Stimulated activated CD8-positive, alpha-beta memory T cell treated with anti-CD3 and anti-CD28 coated beads, Interleukin-7, amount 100 ng/mL, for 48 hours (primary cell): ENCODE measurements at places on chromosomes 6 and 20.

DNA sequence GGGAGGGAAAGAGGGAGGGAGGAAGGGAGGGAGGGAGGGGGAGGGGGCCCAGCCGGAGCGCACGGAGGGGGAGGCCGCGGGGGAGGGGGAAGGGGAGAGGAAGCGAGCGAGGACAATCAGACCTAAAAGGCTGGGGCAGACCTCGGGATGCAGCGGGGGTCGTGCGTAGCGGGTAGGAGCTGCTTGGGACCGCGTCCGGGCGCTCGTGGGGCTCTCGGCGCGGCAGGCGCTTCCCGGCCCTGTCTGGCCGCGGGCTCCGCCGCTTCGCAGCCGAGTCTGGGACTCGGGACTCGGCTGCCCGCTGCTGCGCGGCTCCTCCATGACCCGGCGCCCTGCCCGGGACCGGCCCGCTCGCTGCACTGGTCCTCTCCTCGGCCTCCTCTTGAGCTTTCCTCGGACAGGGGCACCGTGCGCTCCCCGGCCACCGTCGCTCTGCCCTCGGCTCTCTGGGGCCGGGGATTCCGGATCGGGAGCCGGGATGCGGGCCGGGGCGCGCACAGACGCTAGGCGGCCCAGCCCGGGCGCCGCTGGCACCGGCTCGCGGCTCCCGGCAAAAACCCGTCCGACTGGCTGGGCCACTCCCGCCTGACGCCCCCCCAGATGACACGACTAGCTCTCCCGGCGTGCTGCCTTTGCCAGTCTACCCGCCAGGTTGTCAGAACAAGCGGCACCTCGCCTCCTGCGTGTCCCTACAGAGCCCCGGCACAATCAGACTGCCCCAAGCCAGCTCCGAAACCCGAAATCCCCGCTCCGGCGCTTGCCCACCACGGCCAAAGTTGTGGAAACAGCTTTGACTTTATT, 2.2 kb downstream of the TFAP2A start:
- no peak for DNase-seq

DNA sequence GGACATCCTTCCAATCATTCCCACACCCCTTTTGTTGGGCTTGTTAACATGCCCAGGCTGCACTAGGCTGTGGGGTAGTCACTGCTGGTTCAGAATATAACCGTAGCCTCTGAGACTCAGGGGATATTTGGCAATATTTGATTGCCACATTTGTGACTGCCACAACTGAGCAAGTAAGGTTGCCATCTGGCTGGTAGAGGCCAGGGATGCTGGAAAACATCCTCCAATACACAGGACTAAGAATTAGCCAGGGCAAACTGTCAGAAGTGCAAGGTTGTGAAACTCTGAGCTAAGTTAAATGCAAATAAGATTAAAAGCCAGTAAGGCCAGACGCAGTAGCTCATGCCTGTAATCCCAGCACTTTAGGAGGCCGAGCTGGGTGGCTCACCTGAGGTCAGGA, 112.0 kb downstream of the ZMYND8 start:
- no peak for DNase-seq

- DNase-seq, result no peak
Measured at GRCh38 chr6:134082191-134082590, 29.8 kb upstream of the SLC2A12 start.

- DNase-seq, result no peak
Measured at GRCh38 chr6:160882791-160883279, 108.7 kb upstream of the MAP3K4 start.

GRCh38 chr6:154071711-154072110, 32.7 kb downstream of the OPRM1 start:
- DNase-seq, result no peak

DNA sequence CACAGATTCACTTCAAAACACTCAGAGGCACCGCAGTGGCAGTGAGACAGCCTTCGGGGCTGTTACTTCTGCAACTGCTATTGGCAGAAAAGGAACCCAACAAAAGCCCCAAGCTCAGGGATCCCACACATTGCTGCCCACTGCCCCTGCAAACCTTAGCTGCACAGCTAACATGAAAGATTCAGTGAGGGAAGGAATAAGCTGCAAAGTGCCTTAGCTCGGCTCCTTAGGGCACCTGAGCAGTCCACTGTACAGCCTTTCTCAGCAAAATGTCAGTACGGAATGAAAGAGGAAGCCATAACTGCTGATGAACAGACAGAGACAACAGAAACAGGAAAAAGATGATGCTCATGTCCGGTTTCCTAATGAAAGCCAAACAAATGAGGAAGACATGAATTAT, 179.7 kb upstream of the SHLD1 start:
- DNase-seq, result no peak

GRCh38 chr20:48041078-48041780, 255.9 kb upstream of the SULF2 start:
- DNase-seq, result no peak

DNA sequence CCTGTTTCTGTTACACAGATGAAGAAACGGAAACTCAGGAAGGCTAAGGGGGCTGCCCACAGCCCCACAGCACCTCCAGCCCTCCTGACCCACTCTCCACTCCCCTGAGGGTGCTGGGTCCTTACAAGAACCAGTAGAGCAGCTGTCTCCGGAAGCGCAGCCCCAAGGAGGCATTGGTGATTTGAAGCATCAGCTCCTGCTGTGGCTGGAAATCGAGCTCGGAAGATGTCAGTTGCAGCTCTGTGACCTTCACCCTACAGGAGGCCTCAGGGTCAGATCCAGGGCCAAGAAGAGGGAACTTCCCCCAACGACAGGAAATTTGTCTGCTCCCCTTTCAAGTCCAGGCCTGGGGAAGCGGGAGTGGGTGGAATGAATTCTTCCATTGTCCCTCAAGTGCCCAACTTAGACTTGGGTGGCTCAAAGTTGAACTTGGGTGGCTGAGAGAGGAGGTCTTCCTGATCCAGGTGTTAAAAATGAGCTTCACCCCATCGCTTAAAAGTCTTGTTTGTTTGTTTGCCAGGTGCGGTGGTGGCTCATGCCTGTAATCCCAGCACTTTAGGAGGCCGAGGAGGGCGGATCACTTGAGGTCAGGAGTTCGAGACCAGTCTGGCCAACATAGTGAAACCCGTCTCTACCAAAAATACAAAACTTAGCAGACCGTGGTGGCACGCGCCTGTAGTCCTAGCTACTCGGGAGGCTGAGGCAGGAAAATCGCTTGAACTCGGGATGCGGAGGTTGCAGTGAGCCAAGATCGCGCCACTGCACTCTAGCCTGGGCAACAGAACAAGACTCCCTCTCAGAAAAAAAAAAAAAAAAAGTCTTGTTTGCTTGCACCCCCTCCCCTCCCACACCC, 1.9 kb downstream of the PLTP start:
- DNase-seq, result no peak

GRCh38 chr6:158970640-158971275, 29.2 kb downstream of the RSPH3 start:
- DNase-seq, result no peak

DNA sequence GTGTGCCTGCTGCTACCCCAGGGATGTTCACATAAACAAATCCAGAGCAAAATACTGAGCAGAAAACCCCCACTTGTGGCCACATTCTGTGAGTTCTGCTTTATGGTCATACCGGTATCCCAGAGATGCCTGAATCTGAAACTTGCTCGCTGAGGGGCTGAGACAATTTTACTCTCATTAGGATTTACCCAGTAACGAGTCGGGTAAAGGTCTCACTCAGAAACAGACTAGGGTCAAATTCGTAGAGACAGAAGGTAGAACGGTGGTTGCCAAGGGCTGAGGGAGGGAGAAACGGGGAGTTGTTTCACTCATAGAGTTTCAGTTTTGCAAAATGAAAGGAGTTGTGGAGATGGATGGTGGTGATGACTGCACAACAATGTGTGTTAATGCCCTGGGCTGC, 45.4 kb upstream of the NKX2-2 start:
- no peak for DNase-seq

- DNase-seq, result no peak
Measured at GRCh38 chr6:109060571-109060970, 34.1 kb downstream of the SESN1 start.

DNA sequence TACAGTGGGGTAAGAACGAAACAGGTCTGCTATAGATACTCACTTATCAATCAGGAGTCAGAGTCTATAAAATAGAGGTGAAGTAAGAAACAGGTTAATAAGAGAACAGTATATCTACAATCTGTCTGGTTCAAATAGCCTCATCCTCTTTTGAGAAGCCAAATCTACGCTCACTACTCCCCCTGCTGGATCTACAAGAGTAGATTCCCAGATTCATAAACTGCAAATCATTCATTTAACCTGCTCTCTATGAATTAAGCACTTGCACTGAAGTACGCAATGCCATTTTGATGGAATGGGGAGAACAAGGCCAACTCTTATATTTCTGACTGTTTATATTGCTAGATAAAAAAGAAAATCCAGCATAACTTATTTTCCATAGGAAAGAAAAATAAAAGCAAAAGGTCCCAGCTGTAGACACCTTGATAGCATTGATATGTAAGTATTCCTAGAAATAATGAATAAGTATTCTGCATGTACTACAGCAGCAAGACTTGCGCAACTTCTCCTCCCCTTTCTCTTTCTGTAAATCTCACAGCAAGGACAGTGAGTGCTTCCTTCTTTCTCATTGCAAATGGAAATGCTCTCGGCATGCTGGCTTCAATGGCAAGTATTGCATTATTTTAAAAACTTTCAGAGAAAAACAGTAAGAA, 92.3 kb downstream of the RFX6 start:
- no peak for DNase-seq

GRCh38 chr6:11042025-11042749, 1.9 kb downstream of the ELOVL2 start:
- DNase-seq, result no peak

DNA sequence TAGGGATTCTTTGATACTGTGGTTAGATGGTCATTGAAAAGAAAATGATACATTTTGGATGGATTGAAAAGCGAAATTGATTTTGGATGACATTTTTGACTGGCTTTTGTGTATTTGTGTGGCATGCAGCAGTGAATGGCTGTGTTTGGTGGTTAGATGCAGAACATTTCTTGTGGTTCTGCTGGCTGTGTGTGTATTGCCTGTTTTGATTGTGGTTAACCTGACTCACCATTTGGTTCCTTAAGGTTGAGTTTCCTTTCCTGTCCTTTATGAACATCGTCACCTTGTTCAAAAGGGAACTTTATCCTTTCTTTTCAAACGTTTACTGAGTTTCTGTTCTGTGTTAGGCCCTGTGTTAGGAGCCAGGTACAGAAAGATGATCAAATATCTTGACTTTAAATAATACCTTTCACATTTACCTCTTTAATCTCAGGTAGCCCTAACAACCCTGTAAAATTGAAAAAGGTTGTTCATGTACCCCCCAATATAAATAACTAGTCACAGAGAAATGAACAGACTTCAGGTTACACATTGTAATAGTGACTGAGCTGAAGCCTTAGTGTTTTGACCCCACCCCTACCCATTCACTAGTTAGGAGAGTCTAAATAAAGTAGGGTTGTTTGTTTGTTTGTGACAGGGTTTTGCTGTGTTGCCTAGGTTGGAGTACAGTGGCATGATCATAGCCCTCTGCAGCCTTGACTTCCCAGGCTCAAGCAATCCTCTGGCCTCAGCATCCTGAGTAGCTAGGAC, 23.8 kb downstream of the ANKS1A start:
- peak; percentile 1 for DNase-seq

DNA sequence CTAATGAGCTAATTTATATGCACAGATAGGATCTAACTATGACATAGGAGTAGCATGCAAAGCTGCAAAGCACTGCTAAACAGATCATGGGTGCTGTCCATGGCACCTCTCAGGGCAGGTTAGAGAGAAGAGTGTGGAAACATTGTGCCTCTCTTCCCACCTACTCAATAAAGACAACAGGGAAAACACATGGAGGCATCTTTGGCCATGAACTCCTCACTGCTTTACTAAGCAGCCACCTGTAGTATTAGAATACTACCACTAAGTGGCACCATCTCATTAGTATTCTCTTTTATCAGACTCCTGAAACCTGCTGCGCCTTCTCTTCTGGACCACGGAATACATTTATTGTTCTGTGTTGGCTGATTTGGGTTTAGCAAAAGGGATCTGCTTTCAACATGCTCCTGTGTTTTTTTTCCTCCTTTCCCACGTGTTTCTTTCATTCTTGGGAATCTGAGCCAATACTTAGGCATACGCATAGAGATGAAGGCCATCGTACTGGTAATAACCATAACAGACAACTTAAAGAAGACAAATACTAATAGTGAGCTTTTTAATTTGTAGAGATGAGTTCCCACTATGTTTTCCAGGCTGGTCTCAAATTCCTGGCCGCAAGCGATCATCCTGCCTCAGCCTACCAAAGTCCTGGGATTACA, 9.4 kb upstream of the HDDC2 start:
- no peak for DNase-seq

GRCh38 chr6:36373368-36374019, 14.0 kb downstream of the ETV7 start:
- no peak for DNase-seq

- no peak for DNase-seq
Measured at GRCh38 chr6:44428682-44429081, 41.2 kb downstream of the CDC5L start.

GRCh38 chr6:50819904-50820868, 1.5 kb downstream of the TFAP2B start:
- DNase-seq, result no peak

DNA sequence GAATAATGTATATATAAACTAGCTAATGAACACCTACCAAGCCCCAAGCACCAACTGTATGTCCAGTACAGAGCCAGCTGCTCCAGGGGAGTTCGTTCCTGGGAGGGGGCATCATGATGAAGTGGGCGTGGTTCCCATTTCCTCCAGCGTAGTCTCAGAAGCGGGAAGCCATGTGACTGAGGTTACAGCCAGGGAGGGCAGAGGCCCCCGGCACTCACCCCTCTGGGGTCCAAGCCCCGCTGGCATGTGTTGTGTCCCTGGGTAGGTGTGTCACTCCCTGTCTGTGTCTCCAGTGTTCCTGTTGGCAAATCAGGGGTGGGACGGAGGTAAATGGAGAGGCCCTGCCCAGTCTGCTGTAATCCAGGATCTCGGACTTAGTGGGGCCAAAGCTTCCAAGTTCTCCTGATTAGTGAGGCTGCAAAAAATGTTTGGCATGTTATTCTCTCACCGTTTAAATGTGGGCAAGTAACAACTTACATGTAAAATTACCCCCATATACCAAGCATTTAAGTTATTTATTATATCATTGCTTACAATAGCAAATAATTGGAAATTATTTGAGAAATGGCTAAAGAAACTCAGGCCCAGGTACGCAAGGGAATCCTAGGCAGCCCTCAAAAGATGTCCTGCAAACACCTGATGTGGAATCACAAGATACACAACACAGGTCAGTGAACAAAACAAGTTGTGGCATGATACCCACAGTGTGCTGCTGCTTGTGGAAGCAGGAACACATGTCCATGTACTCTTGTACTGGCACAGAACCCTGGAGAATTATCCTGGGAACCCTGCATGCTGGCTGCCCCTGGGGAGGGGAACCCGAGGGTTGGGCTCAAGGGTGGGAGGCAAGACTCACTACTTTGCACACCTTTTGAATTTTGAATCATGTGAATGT, 22.2 kb downstream of the FAM110A start:
- no peak for DNase-seq
